ENCODE measurements at places on chromosomes 6 and 20.

- DNase-seq: no peak
These were observed 104.4 kb downstream of the TOX2 start for GRCh38 chr20:44018942-44019637.

DNA sequence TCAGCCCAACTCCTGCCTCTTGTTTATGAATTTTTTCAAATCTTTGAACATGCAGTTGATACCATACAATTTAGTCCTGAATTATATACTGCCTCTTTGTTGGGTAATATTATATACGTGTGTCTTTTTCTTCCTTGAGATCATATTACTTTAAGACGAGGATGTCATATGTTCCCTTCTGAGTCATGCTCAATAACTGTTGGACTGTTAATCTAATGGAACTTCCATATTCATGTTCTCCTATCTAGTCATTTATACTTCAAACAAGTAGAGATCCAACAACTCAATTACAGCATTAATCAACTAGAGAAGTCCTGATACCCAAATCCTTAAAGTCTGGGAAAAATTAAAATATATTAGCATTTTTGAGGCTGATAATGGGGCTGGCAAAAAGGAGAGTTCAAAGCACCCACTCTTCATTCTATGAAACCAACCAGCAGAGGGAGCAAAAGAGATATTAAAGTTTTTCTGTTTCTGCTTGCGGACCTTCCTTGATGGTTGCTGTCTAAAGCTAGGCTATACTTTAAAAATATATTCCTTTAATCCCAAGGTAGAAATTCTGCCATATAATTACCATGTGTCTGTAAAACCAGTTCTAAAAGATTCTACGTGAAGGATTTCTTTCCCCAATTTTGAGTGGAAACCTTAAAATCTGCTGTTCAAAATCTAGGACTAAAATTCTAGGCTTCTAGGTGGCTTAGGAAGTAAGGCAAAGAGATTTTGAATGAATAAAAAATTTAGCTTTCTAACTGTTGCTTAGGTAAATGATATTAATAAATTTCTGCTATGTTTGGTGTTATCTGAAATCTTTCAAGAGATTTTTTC, 498.9 kb downstream of the BCKDHB start:
- peak; percentile 9 for DNase-seq

DNA sequence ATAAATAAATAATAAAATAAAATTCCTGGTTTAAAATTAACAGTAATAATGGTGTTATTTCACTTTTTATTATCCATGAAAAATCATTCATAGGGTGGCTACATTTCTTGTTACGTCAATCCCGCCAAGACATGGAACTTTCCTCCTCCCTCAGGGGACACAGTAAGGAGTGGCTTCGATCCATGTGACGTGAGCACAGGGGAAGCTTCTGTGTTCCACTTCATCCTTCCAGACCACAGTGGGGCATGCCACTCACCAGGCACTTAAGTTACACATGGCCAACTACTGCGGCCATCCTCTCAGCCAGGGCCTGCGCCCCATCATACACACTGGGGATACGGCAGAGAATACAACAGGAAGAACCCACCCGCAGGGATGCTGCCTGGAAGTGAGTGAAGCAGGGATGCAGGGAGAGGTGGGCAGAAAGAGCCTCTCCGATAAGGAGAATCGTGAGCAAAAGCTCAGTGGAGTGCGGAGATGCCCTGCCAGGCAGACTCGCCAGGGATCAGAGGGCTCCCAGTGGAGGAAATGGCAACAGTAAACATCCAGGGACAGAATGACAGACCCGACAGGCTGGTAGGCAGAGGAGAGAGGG, 75.3 kb downstream of the ATP9A start:
- no peak for DNase-seq

- no peak for DNase-seq
These were observed 25.2 kb downstream of the PACSIN1 start for GRCh38 chr6:34491091-34491430.

GRCh38 chr6:95693108-95693507, 115.8 kb downstream of the MANEA start:
- DNase-seq: no peak

GRCh38 chr6:7378740-7379139, 10.8 kb downstream of the CAGE1 start:
- no peak for DNase-seq

DNA sequence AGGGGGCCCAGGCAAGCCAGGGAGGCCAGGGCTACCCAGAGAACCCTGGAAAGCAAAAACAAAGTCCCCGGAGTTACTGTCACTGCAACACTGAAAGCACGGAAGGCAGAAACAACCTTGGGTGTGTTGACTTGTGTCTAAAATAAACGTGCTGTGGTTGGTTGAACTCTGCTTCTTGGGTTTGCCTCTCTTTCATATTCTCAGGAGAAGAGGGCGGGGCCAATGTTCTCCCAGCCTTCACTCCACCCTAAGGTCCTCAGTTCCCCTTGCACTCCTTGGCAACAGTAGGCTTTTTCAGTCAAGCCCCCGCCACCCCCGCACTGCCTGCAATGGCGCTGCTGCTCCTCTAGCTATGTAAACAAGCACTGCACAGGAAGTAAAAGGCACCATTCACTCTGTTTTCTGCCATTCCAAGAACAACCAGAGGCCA, 60.9 kb downstream of the COL9A1 start:
- DNase-seq: peak; percentile 50

DNA sequence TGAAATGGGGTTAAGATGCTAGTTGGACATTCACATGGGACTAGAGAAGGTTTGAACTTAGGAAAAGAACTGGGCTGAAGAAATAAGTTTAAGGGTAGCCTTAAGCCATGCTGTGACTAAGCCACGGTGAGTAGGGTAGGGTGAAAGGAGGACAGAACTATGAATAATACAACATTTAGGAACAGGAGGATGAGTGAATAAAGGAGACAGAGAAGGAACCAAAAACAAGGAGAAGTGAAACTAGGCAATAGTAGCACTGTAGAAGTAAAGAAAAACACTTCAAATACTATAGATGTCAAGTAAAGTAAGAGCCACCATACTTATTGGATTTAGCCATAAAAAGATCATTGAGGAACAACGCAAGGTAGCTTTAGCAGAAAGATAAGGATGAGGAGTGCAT, 111.2 kb downstream of the KCNQ5 start:
- no peak for DNase-seq

- DNase-seq: no peak
These were observed 121.4 kb upstream of the AFDN start for GRCh38 chr6:167705211-167705750.
